ENCODE measurements at places on chromosomes 6 and 20. TPM values are rescaled to one million over a fixed set of nuclear protein-coding genes. Genes with fewer than 3 reads are reported as not detected.

LRFN2 gene
- 0.12 TPM for total RNA-seq

DEFB121 gene
- not detected for total RNA-seq

HEBP2 gene
- total RNA-seq = 41.1 TPM

LRRC73 gene
- 0.43 TPM for total RNA-seq

XKR7 gene
- not detected for total RNA-seq

CD24 gene
- 1.3 TPM for total RNA-seq

SRMS gene
- total RNA-seq = not detected

BMP7 gene
- total RNA-seq = 0.39 TPM

RUNX2 gene
- total RNA-seq = 39.3 TPM

FERMT1 gene
- total RNA-seq = 0.37 TPM

GSTA3 gene
- not detected for total RNA-seq

CARMIL1 gene
- 5.0 TPM for total RNA-seq

EYS gene
- total RNA-seq = not detected

PRL gene
- 0.19 TPM for total RNA-seq

FKBP1A gene
- 228 TPM for total RNA-seq

GHRH gene
- not detected for total RNA-seq

TNXB gene
- 15.0 TPM for total RNA-seq

CRISP2 gene
- not detected for total RNA-seq

Measured in activated T-cell treated with anti-CD3 and anti-CD28 coated beads, Interleukin-2, amount 50 U/mL, for 72 hours (primary cell).